ENCODE measurements at places on chromosomes 16 and 17.

DNA sequence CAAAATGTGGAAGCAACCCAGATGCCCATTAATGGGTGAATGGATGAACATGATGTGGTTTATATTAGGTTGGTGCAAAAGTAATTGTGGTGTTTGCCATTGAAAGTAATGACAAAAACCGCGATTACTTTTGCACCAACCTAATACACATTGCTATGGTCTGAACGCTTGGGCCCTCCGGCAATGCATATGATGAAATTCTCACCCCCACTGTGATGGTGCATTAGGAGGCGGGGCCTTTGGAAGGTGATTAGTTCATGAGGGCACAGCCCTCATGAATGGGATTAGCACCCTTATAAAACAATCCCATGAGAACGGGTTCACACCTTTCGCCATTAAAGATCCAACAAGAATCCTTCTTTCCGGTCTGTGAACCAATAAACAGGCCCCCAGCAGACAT, 25.3 kb upstream of the PRM1 start:
- DNase-seq: no peak

GRCh38 chr17:11318207-11318606, 77.2 kb downstream of the SHISA6 start:
- no peak for DNase-seq

GRCh38 chr16:12447556-12447955, 356.1 kb downstream of the CPPED1 start:
- no peak for DNase-seq

DNA sequence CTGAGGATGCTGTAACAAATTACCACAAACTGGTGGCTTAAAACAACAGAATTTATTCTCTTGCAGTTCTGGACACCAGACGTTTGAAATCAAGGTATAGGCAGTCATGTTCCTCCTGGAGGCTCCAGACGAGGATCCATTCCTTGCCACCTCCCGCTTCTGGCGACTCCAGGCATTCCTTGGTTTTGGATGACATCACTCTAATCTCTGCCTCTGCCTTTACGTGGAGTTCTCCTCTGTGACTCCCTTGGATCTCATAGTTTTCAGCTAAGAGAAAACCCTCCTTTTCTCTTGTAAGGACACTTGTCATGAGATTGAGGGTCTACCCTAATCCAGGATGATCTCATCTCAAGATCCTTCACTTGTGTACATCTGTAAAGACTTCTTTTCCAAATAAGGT, 31.4 kb upstream of the HS3ST3B1 start:
- DNase-seq: no peak

Measured in activated T-helper 2 cell treated with anti-CD3 and anti-CD28 coated beads, Interferon-gamma antibody, Interleukin-2, Interleukin-4, amounts not matched to agents 10 μg/mL and 5 μg/mL and 100 μg/mL, durations not matched to agents 14 hours and 24 hours and 36 hours (primary cell).